Skeletal muscle cell (primary cell): ENCODE measurements at places on chromosomes 13 and 19.

- no peak for DNase-seq
Measured at GRCh38 chr13:36736119-36736726, 62.4 kb downstream of the SERTM1 start.

- DNase-seq = no peak
Measured at GRCh38 chr19:52961981-52962380, 700 bp downstream of the ZNF816 start.

- DNase-seq = no peak
Measured at GRCh38 chr13:61913183-61913582, 497.5 kb upstream of the PCDH20 start.

DNA sequence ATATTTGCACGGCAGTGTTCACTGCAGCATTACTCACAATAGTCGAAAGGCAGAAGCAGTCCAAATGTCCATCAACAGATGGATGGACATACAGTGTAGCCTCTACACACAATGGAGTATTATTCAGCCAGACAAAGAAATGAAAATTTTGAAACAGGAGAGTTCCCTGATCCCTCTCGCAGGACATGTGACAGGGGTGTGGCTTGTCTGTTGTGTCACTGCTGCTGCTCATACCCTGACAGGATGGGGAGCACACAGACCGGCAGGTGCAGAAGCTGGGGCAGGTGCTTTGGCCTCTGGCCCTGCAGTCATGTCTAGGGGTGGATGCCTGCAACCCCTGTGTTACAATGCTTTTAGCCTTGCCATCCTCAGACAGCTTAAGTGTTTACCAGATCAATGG is 204.3 kb downstream of the EFNB2 start:
- DNase-seq = no peak
